NCI-H1048 (cell line): ENCODE measurements at places on chromosomes 12 and 14.

DNA sequence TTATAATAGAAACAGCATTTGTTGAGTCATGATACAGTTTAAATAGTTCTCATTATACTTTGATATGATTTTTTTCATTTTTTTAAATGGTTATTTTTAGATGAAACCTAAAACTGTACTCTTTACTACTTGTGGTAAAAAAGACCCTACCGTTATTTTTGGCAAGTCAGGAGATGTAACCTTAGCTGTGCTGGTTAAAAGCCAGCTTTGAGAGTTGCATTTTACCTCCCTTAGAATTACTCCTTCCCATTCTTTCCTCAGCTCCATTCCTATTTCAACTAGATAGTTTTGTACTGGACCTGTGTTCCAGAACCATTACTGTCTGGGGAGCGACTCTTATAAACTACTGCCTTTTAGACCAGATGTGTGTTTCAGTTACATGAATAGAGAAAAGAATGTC lies 92.0 kb downstream of the RAD51B start:
- DNase-seq, result no peak

GRCh38 chr14:28742171-28742846 lies 24.3 kb upstream of the FOXG1 start:
- no peak for DNase-seq

DNA sequence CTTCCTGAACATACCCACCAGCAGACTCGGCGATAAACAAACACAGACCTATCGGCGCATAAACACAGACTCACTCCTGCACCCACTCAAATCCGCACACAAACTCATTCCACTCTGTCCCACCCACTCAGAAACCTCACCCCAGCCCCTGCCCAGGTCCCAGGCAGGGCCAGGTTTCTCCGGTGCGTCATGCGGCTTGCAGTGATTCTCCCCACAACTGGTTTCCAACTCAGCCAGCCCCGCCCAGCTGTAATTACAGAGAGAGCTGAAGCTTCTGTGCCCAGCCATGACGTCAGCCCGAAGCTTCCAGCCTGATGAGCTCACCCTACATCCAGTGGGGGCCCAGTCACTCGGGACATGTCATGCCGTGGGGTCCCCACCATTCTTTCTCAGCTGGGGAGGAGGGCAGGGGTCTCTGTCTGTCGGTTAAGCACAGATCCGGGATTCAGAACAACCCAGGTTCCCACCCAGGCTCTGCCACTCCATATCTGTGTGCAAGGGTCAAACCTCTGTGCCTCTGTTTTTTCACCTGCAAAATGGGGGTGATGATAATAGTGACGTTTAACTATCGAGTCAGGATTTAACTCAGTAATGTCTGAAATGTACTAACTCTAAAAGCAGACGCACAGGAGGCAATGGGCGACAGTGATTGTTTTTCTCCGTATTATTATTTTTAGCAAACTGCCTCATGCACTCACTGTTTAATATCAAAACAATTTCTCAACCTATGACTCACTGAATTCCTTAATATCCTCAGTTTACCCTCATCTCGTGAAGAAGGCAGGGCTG lies 2.3 kb upstream of the HSPB8 start:
- no peak for DNase-seq

DNA sequence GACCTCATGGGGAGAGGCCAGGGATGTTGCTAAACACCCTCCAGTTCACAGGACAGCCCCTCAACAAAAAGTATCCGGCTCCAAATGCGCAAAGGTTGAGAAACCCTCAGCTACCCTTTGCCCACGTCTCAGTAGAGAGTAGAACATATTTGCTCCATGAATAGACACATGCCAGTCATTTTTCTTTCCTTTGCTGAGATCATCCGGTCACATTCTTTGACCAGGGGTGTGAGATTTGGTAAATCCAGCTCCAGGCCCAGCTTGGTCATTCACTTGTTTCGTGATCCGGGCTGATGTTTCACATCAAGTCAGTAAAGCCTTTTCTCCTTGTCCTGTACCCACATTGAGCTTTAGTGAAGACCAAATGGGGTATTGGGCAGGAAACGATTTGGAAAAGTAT lies 83.6 kb upstream of the LHX5 start:
- DNase-seq, result no peak

DNA sequence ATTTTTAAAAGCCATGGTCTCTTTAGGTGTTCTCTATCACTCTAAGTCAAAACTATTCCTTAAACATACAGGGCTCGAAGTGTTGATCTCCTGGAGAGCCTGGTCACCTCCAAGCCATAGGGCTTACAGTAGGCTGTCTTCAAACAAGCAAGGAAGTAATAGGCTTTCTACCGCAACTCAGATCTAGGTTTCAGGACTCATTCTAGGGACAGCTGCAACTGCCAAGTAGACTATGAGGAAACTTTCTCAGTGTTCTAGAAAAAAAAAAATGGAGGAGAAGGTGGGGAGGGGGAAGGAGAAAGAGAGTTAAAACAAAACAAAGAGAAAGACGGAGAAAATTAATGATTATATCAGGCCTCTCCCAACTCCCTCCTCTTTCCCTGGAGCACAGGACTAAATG lies 106.9 kb upstream of the ETV6 start:
- no peak for DNase-seq

- no peak for DNase-seq
Observed at GRCh38 chr14:26995301-26995700, 397.5 kb upstream of the NOVA1 start.

DNA sequence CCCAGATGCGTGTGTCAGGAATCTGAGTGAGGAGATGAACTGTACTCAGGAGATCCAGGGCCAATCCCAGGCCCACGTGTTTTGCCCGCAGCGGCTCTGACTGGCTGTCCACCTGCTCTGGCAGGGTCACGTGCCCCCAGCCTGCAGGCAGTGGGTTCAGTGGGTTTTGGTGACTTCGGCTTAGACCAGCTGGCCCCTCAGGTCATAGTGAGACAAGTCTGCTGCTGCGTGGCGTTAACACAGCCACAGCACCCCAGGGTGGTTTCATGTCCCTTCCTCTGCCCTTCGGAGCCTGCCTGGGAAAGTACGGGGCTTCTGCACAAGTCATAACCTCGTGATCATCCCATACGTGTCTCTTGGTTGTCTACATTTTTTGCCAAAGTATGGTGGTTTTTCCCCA lies 2.6 kb downstream of the FBRSL1 start:
- DNase-seq, result no peak
